ENCODE measurements at places on chromosomes 5 and 9. TPM values are rescaled to one million over a fixed set of nuclear protein-coding genes. Genes with fewer than 3 reads are reported as not detected.

ANKRD18A gene
- under 0.01 TPM for total RNA-seq

WDR31 gene
- 2.1 TPM for total RNA-seq

RBM18 gene
- 7.3 TPM for total RNA-seq

CCDC69 gene
- total RNA-seq = 21.9 TPM

GALNT12 gene
- 1.6 TPM for total RNA-seq

MOB3B gene
- 1.0 TPM for total RNA-seq
